ENCODE measurements at places on chromosomes 6 and 20.

DNA sequence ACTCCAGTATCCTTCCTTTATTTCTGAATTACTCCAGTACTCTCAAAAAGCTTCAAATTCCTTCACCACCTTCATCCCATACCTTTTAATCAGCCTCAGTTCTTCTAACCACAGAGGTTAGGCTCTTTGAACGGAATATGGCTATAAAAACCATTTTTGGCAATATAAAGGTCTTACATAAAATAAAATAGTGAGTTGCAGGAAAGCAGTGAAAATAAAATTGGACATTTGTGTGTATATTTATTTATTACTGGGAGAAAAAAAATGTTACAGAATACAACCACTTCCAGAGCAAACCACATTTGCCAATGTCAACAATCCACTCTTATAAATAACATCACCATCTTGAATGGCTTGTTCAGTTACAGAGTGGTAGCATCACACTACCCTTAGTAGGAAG, 7.7 kb downstream of the HDDC2 start:
- no peak for DNase-seq

- DNase-seq = no peak
Measured at GRCh38 chr20:46040902-46041535, 12.0 kb downstream of the SLC12A5 start.

DNA sequence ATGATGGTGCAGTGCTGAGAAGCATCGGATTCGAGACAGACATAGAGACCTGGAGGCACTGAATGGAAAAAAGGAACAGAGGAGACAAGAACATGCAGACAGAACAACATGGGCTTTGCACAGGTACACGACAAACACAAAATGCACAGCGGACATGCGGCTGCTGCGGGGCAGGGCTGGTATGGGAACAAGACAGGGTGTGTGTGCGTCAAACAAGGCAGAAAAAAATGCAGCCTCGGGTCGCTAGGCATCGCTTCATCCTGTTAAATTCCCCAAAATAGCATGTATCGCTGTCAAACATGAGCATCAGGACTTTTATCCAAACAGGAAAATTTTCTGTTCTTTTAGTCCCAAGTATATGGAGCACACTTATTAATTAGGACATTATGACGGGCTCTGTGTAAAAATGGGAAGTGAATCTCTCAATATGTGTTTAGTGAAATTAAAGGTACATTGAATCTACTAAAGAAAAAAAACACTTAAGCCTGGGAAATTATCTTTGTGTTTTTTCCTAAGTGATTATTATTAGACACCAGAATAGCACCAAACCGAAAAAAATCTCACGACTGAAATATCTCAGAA, 36.1 kb upstream of the TBXT start:
- no peak for DNase-seq

DNA sequence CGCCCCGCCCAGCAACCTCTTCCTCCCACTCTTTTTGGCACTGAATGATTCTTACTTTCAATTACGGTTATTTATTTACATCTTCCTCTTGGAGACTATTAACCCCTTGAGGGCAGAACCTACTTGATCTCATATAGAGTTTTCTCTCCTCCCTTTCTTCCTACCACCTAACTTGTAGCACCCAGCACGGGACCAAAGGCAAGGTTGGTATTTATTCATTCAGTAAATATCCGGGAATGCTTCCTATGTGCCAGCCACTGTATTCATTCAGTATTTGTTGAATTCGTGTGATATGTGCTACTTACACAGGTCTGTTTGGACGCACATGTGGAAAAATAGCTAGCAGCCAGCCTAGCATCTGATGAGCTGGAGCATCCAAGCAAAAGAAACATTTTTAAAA, 1.3 kb upstream of the CNKSR3 start:
- DNase-seq = no peak

DNA sequence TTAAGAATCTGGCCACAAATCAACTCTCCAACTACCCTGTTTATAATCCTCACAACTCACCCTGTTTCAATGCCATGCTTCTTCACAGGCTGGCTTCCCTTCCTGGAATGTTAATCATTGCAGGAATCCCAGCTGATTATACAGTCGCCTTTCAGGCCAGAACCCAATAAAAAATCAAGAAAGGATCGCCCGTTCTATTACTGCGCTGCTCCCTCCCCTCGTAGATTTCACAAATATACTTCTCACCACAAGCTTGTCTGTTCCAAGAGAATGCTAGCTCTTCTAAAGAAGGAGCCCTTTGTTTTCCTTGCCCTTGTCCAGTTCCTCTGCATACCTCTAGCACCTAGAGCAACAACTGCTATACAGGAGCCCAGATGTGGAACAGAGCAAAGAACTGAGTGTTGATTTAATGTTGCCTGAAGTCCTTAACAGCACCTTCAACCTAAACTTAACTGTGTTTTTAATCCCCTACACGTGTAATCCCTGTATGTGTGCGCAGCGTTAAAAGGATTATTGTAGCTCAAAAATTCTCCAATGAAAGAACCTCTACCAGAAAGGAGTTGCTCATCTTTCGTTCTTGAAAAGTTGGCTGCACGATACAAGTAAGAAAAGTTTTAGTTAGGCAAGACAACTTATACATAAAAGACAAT, 988 bp downstream of the ECHDC1 start:
- peak; percentile 56 for DNase-seq

- no peak for DNase-seq
Measured at GRCh38 chr6:24672620-24673182, 5.8 kb downstream of the ACOT13 start.

GRCh38 chr6:89467437-89467836, 34.5 kb downstream of the ANKRD6 start:
- DNase-seq = no peak

DNA sequence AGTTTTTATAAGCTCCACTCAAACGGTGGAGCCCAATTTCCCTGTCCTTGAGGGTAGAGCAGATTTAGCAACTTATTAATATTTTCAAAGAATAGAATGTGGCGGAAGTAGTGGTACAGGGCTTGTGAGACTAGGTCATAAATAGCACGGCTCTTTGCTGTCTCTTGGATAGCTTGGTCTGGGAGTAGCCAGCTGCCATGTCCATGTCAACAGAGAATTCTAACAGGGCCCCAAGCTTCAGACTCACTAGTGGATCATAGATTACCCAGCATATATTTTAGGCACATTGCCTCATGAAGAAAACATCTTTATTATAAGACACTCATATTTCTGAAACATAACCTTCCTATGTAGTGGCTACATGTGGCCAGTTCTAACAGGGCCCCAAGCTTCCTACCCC, 755.7 kb downstream of the HDGFL1 start:
- no peak for DNase-seq

GRCh38 chr20:57713505-57713903, 3.7 kb upstream of the PMEPA1 start:
- no peak for DNase-seq

DNA sequence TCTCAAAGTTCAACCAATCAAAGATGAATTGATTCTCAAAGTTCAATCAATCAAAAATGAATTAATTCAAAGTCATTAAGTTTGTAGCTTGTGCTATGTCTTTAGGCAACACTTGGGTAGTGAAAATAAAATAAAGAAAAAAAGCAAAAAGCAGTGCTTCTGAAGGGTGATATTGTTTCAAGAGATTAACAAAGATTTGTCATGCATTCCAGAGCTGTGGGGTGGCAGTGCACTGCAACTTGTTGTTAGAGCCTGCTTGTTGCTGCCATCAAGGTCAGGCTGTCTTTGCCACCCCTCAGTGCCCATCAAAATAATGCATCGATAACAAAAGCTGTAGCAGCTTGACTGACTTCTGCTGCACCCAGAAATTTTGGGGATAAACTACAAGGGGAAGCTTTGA, 128.6 kb downstream of the RNF144B start:
- DNase-seq = peak; percentile 31

DNA sequence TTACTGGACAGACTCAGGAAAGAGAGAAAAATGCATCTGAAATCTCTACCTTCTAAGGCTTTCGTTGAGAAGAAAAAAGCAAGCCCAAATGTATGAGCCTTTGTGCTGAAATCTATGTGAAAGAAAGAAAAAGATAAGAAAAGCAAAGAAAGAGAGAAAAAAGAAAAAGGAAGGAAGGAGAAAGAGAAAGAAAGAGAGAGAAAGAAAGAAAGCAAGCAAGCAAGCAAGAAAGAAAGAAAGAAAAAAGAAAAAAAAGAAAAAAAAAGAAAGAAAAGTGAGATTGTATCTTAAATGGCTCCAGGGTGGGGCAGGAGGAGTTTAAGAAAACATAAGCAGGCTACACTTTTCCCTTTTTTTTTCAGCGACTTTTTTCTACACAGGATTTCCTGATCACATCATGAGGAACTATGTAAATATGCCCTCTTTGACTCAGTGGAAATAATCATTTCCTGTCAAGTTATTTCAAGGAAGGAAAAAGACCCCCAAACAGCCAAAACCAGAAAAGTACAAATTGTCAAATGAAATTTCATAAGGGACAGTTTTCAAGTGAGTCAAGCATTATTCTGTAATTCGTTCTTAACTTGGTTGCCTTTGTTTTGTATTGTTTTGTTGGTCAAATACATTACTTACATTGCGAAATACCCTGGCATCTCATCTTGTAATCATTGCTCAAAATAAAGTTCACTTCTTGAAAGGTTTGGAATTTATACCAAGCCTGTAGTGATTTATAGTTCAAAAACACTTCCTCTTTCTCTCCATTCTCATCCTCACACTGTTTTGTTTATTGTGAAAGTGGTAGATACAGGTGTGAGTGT, 79.5 kb upstream of the RNF217 start:
- peak; percentile 73 for DNase-seq

GRCh38 chr6:73073238-73073637, 152.1 kb downstream of the KHDC1L start:
- no peak for DNase-seq

GRCh38 chr20:37758332-37758731, 64.5 kb downstream of the CTNNBL1 start:
- no peak for DNase-seq

DNA sequence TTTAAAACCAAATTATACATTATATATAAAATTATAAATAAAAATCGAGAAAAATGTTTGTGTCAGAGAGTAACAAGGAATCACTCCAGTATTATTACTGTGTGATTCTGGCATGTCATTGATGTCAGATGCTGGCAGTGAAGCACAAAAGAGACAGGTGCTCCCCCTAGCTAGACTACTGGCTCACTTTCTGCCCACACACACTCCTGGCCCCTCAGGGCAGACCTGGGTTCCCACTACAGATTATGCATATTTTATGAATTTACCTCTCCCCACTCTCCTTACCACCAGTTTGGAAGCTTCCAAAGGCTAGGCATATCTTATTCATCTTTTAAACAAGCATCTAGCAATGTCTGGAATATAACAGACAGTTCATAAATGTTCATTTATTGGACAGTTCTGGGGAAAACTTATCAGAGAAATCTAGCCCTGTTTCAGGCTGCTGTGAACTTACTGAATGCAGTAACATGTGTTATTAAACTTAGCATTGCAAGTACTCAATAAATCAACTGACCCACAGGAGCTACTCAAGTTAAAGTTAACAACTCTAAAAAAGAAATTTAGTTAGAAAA, 12.8 kb downstream of the SNX3 start:
- DNase-seq = no peak

- DNase-seq = peak; percentile 81
Measured at GRCh38 chr6:31203345-31203979, 33.0 kb upstream of the POU5F1 start.

- DNase-seq = no peak
Measured at GRCh38 chr20:32960222-32960518, 44.1 kb downstream of the SUN5 start.

- no peak for DNase-seq
Measured at GRCh38 chr20:23490817-23491216, at the start of gene CST8. Gene CST8, plus strand, starts transcription at chr20:23491117. Its CDS starts 551 bp downstream, at chr20:23491668.

DNA sequence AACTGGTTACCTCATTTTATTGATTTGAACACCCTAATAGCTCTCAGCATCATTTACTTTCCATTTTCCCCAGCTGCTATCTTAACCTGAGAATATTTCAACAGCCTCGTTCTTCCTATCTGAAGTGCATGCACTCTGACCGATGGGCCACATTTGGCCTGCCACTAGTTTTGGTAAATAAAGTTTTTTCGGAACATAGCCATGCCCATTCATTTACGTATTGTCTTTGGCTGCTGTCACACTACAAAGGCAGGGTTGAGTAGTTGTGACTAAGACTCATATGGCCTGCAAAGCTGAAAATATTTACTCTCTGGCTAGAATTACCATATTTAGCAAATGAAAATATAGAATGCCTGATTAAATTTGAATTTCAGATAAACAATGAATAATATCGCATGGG, 10.8 kb downstream of the ADGRF4 start:
- no peak for DNase-seq

- peak; percentile 72 for DNase-seq
Measured at GRCh38 chr6:52417675-52418111, 2.4 kb upstream of the EFHC1 start.

DNA sequence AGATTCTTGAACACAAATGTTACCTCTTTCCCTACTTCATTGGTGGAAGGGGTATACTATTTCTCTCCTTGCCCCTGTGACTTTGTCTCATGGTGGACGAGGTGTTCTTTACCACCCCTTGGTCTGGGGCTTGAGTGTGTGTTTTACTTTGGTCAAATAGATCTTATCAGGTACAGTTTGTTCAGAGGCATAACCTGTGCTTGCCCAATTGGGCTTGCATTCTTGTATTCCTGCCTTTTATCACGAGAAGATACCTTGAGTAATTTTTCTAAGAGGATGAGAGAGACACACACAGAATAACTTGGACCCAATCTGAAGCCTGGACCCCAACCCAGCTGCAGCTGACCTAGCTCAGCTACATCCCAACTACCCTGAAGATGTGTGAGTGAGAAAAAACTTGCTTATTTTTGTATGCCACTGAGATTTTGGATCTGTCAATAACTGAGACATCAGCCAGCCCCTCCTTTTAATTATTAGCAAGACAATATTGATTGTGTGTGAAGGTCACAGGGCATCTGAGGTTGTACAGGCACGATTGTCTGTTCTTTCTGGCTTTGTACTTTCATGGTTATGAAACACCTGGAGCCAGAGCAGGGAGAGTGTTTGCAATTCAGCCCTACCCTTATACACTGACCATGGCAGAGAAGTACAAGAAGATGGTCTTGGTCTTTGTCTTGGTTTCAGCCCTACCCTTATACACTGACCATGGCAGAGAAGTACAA, 204.7 kb upstream of the SLC35B3 start:
- DNase-seq = no peak

- DNase-seq = no peak
Measured at GRCh38 chr20:39553120-39553519, 591.0 kb downstream of the DHX35 start.

- DNase-seq = peak; percentile 63
Measured at GRCh38 chr6:141467881-141468280, 664.8 kb upstream of the GJE1 start.
